Heart right ventricle (tissue), 16 donors: ENCODE measurements at places on chromosomes 6 and 20. TPM values are rescaled to one million over a fixed set of nuclear protein-coding genes. Genes with fewer than 3 reads are reported as not detected.

DNA sequence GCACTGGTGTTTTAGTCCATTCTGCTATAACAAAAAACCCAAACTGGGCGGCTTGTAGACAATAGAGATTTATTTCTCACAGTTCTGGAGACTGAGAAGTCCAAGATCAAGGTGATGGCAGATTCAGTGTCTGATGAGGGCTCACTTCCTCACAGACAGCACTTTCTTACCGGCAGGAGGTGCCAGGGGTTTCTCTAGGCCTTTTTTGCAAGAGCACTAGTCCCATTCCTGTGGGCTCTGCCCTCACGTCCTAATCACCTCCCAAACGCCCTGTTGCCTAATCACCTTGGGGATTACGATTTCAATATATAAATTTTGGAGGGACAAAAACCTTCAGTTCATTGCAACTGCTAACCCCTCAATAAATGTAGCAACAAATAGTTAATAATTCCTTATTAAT, 140.0 kb upstream of the SGK1 start:
- no peak overlapping the region for H3K27ac ChIP-seq
- no peak for DNase-seq
- H3K27me3 ChIP-seq, result no peaks in the 10 kb centered on the region

- DNase-seq, result no peak
- no peak overlapping the region for H3K27ac ChIP-seq
- H3K36me3 ChIP-seq, result no peaks in the 10 kb centered on the region
Observed at GRCh38 chr6:92380803-92381601, 1038.4 kb downstream of the EPHA7 start.

- H3K4me1 ChIP-seq, result no peaks in the 10 kb centered on the region
- no peak overlapping the region for H3K4me3 ChIP-seq
- H3K36me3 ChIP-seq, result no peaks in the 10 kb centered on the region
- no peaks in the 10 kb centered on the region for H3K27me3 ChIP-seq
- DNase-seq, result no peak
Observed at GRCh38 chr20:8095648-8096572, 36.2 kb upstream of the PLCB1 start.

- H3K36me3 ChIP-seq, result no peaks in the 10 kb centered on the region
- H3K4me3 ChIP-seq, result peak overlapping the region; percentile 30
- no peak for DNase-seq
- H3K27ac ChIP-seq, result no peak overlapping the region
- no peaks in the 10 kb centered on the region for H3K27me3 ChIP-seq
Observed at GRCh38 chr6:119467488-119468081, 118.0 kb upstream of the MAN1A1 start.

- H3K4me3 ChIP-seq, result no peak overlapping the region
- no peaks in the 10 kb centered on the region for H3K27me3 ChIP-seq
- no peaks in the 10 kb centered on the region for H3K36me3 ChIP-seq
Observed at GRCh38 chr6:130851026-130851425, 23.8 kb downstream of the SMLR1 start.

The SALL4 gene
- not detected for total RNA-seq

The LTB gene
- total RNA-seq, result 0.67 TPM

The TFAP2D gene
- total RNA-seq, result not detected
